ENCODE measurements at places on chromosomes 4 and X. TPM values are rescaled to one million over a fixed set of nuclear protein-coding genes. Genes with fewer than 3 reads are reported as not detected.

Gene STK26
- 44.2 TPM for total RNA-seq

Gene XAGE1A
- total RNA-seq = not detected

Gene PABPC5
- not detected for total RNA-seq

Gene RBM46
- total RNA-seq = not detected

Gene DCLK2
- total RNA-seq = 9.5 TPM

Gene C4orf46
- 12.2 TPM for total RNA-seq

Gene TSPAN7
- 0.13 TPM for total RNA-seq

Gene HTN1
- total RNA-seq = not detected

Gene HSFX3
- total RNA-seq = not detected

Gene PHEX
- total RNA-seq = 0.23 TPM

Gene GJB1
- 0.28 TPM for total RNA-seq

Gene RAB28
- 10.2 TPM for total RNA-seq

Gene GNRHR
- not detected for total RNA-seq

Gene ADH1C
- total RNA-seq = not detected

Gene FRMPD4
- not detected for total RNA-seq

Gene ASB12
- not detected for total RNA-seq

Gene GSX2
- not detected for total RNA-seq

Gene XKRX
- total RNA-seq = 0.21 TPM

Gene REELD1
- total RNA-seq = not detected

Gene TASL
- total RNA-seq = not detected

Gene USP38
- total RNA-seq = 11.7 TPM

Gene PSAPL1
- total RNA-seq = not detected

Gene GPR34
- not detected for total RNA-seq

Gene RBMX2
- total RNA-seq = 40.4 TPM

Gene TLR6
- 1.1 TPM for total RNA-seq

Gene DCAF4L1
- total RNA-seq = 0.13 TPM

Gene CSAG1
- not detected for total RNA-seq

Gene GYPE
- 0.15 TPM for total RNA-seq

Gene TRIML2
- total RNA-seq = not detected

Gene CPZ
- 0.15 TPM for total RNA-seq

Gene GAGE2A
- total RNA-seq = not detected

Gene PPP1R3F
- 8.3 TPM for total RNA-seq

Gene LAMTOR3
- 20.3 TPM for total RNA-seq

Gene SPINK2
- not detected for total RNA-seq

Gene ATG4A
- 13.7 TPM for total RNA-seq

Gene DAPP1
- total RNA-seq = not detected

Gene BGN
- total RNA-seq = 2.9 TPM

Gene KCNE5
- 0.13 TPM for total RNA-seq

Gene RAP2C
- total RNA-seq = 36.2 TPM

Gene MAGEC2
- total RNA-seq = not detected

Gene IL1RAPL2
- not detected for total RNA-seq

Gene MAGIX
- total RNA-seq = 3.8 TPM

Gene KIF4A
- 62.6 TPM for total RNA-seq

Gene ZAR1
- total RNA-seq = not detected

Gene ACTRT1
- not detected for total RNA-seq
